Stimulated activated CD8-positive, alpha-beta memory T cell treated with anti-CD3 and anti-CD28 coated beads, Interleukin-4, amount 100 ng/mL, for 4 hours (primary cell): ENCODE measurements at places on chromosomes 3 and 15.

GRCh38 chr3:72190050-72190449, 405.1 kb upstream of the PROK2 start:
- no peak for DNase-seq

GRCh38 chr3:94185753-94186152, 122.9 kb downstream of the NSUN3 start:
- DNase-seq: no peak

GRCh38 chr3:177516158-177517011, 319.1 kb upstream of the TBL1XR1 start:
- no peak for DNase-seq

- DNase-seq: no peak
Measured at GRCh38 chr3:12479919-12480427, 4.3 kb upstream of the TSEN2 start.

GRCh38 chr3:14216257-14217048, 37.8 kb downstream of the LSM3 start:
- peak; percentile 20 for DNase-seq

DNA sequence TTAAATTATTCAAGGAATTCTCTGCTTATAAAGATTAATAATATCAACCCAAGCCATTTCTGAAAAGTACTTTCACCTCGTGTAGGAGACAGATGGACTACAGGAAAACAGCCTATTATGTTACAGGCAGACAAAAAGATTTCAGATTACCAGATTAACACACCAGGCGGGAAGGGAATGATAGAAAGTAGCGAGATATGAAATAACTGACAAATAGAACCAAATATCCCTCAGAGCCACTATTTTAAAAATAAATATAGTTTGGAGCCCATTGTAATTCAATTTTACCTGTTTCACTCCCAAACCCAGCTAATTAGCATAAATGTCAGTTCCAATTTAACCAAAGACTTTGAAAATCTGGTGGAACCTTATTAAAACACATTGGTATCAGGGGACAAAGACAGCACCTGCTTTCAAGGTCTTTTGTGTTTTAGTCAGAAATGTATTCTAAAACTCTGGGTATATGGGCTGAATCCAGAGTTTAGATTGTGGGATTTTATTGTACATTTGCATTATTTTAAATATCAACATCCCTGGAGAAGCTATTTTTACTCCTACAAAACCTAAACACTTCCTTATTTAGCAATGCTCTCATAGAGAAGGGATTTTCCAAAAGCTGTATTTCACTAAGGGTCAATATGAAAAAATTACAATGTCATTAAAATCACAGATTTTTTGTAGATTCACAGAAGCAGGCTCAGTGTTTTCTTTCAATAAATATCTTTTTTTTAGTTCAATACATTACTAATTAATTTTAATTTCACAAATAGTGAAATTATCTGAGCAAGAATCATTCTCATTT, 138.4 kb downstream of the TNIK start:
- DNase-seq: no peak

- DNase-seq: no peak
Measured at GRCh38 chr3:195873281-195873887, 35.0 kb downstream of the TNK2 start.

- DNase-seq: no peak
Measured at GRCh38 chr15:63985221-63986184, 60.8 kb downstream of the DAPK2 start.

GRCh38 chr3:130263708-130264107, 81.8 kb upstream of the COL6A5 start:
- DNase-seq: no peak

DNA sequence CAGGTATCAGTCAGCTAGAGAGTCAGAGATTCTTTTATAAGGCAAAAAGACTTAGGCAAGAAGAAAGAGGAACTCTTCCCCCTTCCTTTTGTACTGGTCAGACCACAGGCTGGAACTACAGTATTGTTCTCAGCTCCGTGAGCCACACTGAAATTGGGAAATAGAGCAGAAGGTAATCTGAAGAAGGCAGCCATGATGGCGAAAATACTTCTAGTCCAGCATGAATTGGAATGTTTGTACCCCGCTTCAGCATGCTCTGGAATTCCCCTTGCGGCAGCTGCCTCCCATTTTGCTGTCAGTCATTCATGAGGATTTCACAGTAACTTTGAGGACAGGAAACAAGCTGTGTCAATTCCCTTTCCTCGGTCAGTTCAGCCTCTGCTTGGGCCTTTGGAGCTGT, 96.2 kb downstream of the CORO2B start:
- DNase-seq: no peak

- no peak for DNase-seq
Measured at GRCh38 chr15:62242999-62243398, 77.9 kb upstream of the C2CD4B start.

DNA sequence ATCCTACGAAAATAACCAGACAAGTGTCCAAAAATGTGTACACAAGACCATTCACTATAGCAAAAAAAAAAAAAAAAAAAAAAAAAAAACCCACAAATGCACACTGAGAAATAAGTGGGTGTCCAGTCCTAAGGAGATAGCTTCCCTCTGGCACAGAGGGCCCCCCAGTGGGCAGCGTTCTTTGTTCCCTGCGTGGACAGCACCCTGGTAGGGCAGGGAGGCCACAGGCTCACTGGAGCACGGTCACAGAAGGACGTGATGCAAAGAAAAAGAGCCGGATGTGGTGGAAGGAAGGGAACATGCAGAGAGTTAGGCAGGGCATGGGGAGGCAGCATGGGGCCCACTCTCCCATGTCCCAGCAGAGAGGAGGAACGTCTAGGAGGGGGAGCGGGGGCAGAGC, 210.7 kb upstream of the NSMCE3 start:
- DNase-seq: no peak

DNA sequence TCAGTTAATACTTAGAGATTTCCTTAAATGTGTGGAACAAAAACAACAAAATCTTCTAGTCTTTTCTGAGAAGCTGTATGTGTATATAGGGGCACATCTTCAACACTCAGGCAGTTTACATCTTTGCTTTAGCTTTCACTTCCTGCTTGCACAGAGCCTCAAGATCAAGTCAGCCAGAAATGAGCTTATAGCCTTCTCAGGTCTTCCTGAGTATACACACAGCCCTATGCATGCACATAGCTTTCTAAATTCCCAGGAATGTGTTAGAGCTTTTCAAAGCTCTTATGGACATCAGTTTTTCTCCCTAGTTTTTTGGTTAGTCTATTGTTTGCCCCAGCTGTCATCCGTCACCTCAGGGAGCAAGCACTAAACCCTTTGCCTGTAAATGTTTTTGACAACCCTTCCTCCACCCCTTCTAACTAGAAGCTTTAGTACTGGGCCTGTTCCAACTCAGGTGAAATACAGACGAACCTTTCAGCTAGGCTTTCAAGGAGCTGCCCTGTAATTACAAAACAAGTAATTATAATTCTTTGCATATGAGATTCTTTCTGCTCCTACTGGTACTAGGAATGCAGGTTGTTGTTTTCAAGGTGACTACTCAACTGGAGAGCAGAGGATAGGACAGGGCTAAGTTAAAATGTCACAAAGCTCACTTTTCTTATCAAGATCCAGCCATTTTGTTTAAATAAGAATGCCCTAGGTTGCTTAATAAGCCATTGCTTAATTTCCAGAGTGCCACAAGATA, 22.6 kb upstream of the MTMR10 start:
- DNase-seq: no peak

DNA sequence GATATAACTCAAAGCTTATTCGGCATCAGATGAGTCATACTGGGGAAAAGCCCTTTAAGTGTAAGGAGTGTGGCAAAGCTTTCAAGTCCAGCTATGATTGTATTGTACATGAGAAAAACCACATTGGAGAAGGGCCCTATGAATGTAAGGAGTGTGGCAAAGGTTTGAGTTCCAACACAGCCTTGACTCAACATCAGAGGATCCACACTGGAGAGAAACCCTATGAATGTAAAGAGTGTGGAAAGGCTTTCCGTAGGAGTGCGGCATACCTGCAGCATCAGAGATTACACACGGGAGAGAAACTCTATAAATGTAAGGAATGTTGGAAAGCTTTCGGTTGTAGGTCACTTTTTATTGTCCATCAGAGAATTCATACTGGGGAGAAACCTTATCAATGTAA, 7.5 kb downstream of the ZNF621 start:
- no peak for DNase-seq

DNA sequence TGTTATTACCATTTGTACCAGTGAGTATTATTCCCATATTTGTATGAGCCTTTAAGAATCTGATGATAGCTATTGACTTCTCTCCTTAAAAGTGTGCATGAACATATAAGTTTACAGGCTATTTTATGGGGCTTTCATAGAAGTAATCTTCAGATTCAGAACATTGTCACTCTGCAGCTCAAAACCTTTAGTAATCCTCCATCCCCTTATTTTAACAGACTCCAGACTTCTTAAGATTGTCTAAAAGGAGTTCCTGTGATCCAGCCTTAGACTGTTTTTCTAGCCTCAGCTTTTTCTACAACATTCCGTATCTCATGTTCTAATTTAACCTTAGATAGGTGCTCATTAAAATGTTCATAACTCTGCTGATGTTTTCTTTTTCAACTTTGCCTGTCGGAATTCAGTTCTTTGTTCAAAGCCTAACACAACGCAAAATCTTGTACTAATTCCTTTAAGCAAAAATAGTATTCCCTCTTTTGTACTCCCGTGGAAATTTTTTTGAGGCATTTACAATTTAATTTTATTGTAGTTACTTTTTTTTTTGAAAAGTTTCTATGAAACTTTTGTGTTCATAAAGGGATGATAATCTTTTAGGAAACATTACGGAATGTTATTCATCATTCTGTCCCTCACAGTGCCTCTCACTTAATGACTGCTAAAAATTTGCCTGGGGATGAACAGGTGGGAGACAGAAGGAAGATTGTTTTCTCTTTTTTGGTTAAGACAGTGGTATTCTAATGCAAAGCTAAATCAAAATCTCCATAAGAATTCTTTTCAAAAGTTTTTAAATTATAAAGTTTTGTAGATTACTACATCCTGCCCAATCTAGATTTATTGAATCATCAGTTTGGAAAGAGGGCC, 38.7 kb upstream of the UTS2B start:
- DNase-seq: no peak

DNA sequence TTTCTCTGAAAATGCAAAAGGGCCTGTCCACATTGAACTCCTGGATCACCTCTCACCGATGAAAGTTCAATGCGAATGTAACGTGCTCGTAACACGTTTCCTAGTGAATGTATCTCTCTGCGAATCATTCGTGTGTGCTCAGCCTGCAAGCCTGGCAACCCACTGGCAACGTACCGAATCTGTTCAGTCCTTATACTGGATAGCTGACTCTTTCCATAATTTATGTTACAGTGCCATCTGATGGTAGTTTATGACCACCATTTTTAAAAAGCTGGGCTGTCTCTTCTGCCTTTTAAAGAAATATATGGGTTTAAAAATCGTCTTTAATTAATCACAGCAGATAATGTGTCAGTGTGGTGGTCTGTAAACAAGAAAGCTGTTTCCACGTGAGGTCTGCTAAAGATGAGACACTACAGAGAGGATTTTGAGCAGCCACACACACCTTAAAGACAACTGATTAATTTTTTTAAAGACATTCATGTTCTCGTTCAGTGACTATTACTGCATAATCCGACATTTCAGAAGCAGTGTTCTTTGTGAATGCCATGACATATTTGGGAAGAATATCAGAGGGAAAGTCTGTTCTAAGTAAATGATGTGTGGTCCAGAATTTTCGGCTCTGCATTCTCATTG, 69.4 kb upstream of the FOXP1 start:
- no peak for DNase-seq

- no peak for DNase-seq
Measured at GRCh38 chr3:64658001-64658400, 29.8 kb downstream of the ADAMTS9 start.

DNA sequence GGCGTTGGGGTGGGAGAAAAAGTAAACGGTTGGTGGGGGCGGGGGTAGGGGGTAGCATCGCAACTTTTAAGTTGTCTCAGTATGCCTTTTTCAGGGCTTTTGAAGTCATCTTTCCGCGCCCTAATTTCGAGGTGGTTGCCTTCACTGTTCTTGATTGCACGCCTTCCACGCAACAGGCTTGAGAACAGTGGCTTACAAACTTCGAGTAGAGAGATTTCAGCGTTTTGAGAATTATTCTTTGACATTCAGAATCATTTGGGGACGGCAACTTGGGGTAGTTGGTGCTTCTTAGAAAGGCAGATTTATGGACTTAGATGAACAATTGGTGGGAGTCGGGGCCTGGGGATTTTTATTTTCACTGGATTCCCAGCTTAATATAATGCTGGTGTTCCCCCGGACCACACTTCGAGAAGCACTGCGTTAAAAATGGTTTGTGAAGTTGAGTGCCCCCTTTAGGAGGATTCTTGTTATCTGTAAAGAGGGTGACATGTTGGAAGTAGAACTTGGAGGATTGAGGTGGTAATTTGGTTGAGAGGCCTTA, 880 bp downstream of the PPP4R2 start:
- peak; percentile 13 for DNase-seq

DNA sequence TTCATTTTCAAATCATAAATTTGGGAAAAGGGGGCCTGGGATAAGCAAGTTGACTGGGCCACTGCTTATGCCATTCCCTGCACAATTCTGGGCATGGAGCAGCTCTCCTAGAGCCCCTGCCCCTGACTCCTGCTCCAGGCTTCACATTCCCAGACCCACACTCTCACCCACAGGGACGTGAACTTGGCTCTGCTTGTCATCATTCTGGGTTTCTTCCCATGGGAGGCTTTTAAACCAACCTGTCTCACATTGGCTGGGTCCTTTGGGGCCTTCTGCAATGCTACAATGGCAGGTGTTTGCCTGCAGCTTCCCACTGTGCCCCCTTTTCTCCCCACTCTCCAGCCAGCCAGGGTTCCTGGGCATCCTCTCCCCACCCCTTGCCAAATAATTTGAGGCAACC, 49.1 kb downstream of the CYP19A1 start:
- no peak for DNase-seq

- DNase-seq: no peak
Measured at GRCh38 chr3:110069761-110070160, 732.4 kb upstream of the DPPA4 start.

DNA sequence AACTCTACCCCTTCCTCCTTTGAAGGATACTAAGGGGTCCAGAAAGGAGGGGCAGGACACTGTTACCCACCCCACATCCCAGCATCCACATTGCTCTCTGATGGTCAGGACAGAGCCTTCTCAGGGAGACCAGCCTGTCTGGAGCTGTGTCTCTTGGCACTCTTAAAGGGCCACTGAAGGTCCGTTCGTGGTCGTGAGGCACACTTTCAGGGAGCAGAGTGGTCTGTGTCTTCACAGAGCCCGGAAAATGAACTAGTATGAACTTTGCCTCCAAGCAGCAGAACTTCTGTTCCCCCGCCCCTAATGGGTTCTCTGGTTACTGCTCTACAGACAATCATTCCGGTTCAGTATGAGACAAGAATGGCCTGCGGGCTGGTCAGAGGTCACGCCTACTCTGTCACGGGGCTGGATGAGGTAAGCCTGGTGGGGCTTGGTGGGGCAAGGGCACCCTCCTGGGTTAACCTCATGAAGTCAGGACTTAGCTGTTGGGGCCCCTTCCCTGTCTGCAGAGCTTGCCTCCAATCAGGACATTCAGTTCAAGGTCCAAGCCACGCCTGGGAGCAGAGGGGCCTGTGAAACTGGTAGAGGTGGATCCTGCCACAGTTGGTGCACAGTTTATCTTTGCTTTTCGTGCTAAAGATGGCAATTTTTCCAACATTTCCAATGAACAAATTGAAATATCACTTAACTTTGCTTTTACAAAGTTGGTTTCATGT, 33.2 kb downstream of the CAPN3 start:
- no peak for DNase-seq

GRCh38 chr3:129185783-129186182, 2.1 kb upstream of the CNBP start:
- no peak for DNase-seq

GRCh38 chr15:80788536-80788935, 9.4 kb downstream of the CEMIP start:
- DNase-seq: no peak
